ENCODE measurements at places on chromosomes 4 and X. TPM values are rescaled to one million over a fixed set of nuclear protein-coding genes. Genes with fewer than 3 reads are reported as not detected.

The NPNT gene
- under 0.01 TPM for total RNA-seq

The EGF gene
- total RNA-seq: 0.13 TPM

The COX7B2 gene
- not detected for total RNA-seq

The SMIM20 gene
- 13.1 TPM for total RNA-seq

The SPATA4 gene
- total RNA-seq: not detected

The TMEM31 gene
- total RNA-seq: not detected

The WDR19 gene
- 19.0 TPM for total RNA-seq

DNA sequence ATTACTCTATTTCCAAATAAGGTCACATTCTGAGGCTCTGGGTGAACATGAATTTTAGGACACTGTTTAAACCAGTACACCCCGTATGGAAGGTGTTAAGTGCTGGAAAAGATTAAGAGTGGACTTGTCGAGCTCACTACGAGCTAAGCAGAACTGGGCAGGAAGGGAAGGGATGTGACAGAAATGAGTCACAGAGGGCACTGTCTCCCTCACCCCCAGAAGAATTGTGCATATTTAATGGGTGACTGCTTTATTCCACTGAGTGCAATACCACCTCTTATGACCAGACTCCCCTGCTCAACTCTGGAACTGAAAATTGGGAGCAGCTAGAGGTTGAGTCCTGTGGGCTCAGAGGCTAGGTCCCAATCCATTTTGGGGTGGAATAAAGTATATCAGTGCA lies 187.4 kb upstream of the RPS6KA3 start:
- peak; percentile 25 for DNase-seq

DNA sequence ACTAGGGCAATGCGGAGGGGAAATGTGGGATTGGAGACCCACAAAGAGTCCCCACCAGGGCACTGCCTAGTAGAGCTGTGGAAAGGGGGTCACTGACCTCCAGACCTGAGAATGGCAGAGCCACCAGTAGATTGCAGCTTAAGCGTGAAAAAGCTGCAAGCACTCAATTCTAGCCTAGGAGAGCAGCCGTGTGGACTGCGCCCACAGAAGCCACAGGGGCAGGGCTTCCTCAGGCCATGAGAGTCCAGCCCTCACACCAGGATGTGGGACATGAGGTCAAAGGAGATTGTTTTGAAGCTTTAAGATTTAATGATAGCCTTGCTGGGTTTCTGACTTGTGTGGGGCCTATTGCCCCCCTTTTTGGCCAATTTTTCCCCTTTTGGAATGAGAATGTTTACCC lies 379.0 kb downstream of the INPP4B start:
- DNase-seq: no peak

- DNase-seq: no peak
Observed at GRCh38 chr4:34293459-34293858, 1950.9 kb downstream of the ARAP2 start.

- DNase-seq: no peak
Observed at GRCh38 chrX:2484721-2485648, 15.8 kb downstream of the DHRSX start.

DNA sequence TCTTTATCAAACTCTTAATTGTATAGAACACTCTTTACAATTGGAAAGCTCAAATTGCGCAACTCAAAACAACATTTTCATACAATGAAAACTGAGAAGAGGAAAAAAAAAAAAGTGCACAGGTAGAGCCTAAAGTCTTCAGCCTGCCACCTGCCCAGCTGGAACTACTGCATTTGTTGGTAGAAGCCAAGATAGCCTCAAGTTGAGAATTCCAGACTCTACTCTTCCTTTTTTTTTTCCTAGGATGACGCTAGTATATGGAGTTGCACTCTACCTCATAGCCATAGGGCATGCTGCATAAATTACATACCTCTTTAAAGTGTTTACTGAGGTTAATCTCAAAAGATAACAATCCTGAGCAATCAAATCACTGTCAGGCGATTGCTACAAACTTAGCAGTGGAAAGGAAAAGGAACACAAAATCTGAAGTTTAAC lies 13.6 kb downstream of the ABCG2 start:
- DNase-seq: no peak

GRCh38 chr4:11878241-11878640 lies 449.5 kb upstream of the HS3ST1 start:
- DNase-seq: no peak

GRCh38 chr4:78542373-78542772 lies 9.2 kb upstream of the ANXA3 start:
- DNase-seq: no peak

GRCh38 chrX:75038925-75039324 lies 113.7 kb upstream of the NEXMIF start:
- DNase-seq: peak; percentile 40
